ENCODE measurements at places on chromosomes 5 and 9.

GRCh38 chr9:108687006-108687987, 168.5 kb downstream of the ACTL7B start:
- DNase-seq = no peak
- H3K27ac ChIP-seq = no peak overlapping the region
- no peaks in the 10 kb centered on the region for H3K36me3 ChIP-seq
- H3K27me3 ChIP-seq = no peaks in the 10 kb centered on the region

- H3K4me1 ChIP-seq = no peaks in the 10 kb centered on the region
- no peak overlapping the region for H3K27ac ChIP-seq
- H3K4me3 ChIP-seq = no peak overlapping the region
These were observed 23.7 kb upstream of the MROH2B start for GRCh38 chr5:41094871-41095270.

DNA sequence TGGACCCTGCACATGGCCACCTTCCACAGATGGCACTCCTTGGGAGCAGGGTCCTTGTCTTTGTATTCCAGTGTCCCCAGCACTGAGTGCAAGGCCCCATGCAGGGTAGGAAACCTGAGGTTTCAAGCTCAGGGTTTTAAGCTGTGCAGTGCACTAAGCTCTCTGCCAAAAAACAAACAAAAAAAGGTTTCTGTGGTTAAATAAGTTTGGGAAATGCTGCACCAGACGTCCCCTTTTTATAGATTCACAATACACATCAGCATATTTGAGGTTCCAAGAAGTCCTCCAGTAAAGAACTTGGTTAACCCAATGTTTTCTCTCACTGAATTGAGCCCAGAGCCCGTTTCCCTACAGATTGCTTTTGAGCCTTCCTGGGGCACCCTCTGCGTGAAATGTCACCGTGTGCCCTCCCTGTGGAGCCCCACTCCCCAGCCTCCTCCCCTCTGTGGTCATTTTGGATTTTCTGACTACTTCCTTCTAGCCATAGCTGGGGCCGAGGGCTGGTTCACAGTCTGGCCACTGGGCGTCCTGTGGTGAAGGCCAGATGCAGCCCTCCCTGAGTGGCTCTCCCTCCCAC, 17.1 kb downstream of the DELE1 start:
- no peaks in the 10 kb centered on the region for H3K27me3 ChIP-seq
- no peak for DNase-seq
- H3K4me1 ChIP-seq = peaks cover 4% of the 10 kb centered on the region

DNA sequence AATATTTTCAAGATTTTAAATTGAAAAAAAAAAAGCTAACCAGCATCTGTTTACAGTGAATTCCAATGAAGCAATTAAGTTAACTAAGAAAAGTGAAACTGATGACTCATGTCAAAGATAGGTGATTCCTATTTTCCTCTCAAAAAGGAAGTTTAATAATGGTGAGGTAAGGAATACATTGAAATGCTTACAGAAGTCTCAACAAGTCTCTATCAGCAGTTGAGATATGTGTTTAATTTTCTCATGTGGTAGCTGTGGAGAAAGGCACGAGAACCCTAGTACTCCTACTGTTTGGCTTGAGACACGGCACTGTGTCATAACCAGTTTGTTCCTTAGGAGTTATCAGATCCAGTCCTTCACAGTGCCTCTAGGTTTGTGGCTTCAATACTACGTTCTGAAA, 114.5 kb downstream of the SLC25A46 start:
- H3K27me3 ChIP-seq = no peaks in the 10 kb centered on the region
- H3K27ac ChIP-seq = no peak overlapping the region
- no peaks in the 10 kb centered on the region for H3K36me3 ChIP-seq
- no peaks in the 10 kb centered on the region for H3K4me1 ChIP-seq

DNA sequence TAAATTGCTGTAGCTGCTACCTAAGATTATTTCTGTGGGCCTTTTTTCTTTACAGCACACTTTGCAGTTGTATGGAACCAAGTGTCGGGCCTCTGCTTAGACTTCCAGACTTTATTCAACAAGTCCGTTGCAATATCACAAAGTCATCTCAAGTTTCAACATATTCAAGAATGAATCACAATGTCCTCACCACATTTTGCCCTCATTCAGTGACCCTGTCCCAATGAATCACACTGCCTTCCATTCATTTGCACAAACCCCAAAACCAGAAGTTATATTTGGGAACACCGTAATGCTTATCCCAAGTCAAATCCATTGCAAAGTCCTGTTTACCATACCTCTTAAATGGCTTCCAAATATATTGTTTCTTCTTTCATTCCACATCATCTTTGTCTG, 439.6 kb downstream of the CSNK1G3 start:
- no peaks in the 10 kb centered on the region for H3K36me3 ChIP-seq
- H3K27me3 ChIP-seq = no peaks in the 10 kb centered on the region
- H3K4me3 ChIP-seq = no peak overlapping the region
- H3K4me1 ChIP-seq = no peaks in the 10 kb centered on the region

Data from small intestine (tissue), 16 donors.